Panc1 (cell line): ENCODE measurements at places on chromosomes 2 and 18. TPM values are rescaled to one million over a fixed set of nuclear protein-coding genes. Genes with fewer than 3 reads are reported as not detected.

DNA sequence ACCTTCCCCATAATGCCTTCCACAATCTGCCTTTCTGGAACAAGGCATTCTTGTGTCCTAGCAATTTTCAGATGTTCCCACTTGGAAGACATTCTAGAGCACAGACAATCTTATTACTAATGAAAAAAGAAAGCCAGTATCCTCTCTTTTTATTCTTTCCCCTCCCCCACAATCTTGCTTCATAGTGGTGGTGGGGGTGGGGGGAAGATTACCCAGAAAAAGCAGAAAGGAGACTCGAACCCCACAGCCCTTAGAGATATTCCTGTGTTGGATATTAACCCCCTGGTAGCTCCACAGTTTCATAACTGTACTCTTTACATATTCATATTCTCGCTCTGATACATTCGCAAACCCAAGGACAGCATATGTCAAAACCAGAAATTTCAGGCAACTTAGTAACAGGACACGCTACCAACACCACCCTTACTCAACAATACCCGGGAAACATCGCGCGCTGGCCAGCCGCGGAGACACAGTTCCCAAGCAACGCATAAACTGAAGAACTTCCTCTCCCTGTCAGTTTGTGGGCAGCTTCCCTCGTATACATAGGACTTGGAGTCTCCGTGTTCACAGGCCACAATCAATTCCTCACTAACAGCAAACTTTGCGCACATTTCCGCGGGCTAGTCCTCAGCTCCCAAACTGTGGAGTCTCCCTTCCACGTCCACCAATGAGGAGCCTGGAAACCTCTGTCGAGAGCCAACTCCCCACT, 793 bp downstream of the NR4A2 start:
- no peaks in the 10 kb centered on the region for H3K27me3 ChIP-seq
- DNase-seq = no peak
- H3K36me3 ChIP-seq = peaks cover 4% of the 10 kb centered on the region; the same call in 1 of the 2 replicates
- no peak overlapping the region for H3K27ac ChIP-seq

DNA sequence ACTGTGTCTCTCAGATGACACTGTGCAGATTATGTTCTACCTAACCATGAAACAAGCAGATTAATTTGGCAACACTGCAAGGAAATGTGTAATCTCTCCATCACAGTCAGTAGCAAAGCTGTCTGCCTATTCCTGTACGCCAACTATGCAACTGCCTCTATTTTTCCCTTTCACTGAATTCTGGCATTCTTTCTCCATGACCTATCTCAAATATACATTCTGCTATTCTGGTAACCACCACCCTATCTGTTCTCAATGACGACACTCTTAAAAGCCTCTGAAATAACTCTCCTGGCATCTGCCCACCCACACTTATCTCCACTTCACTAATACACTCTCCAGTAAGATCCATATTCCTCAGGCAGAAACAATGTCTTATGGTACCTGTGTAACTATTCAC, 78.7 kb downstream of the ABCA12 start:
- H3K36me3 ChIP-seq = no peaks in the 10 kb centered on the region
- no peaks in the 10 kb centered on the region for H3K27me3 ChIP-seq
- no peak overlapping the region for H3K27ac ChIP-seq
- no peak for DNase-seq

DNA sequence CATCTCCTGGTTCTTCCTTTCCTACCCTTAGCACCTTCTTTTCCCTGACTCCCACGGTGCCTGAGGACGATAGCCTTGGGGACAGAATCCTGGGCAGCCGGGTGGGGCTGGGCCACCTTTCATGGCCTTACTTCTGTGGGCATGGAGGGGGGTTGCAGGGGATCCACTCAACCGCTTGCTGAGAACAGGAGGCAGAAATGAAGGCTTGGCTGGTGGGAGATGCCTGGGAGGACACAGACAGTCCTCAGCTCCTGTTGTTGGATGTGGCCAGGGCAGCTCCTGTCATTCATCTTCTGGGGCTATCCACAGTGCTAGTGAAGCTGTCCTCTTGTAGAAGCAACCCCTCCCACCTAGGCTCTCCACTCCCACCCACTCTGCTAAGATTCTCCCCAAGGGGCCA, 95.5 kb upstream of the CELF4 start:
- no peaks in the 10 kb centered on the region for H3K4me1 ChIP-seq
- no peak overlapping the region for H3K27ac ChIP-seq
- no peaks in the 10 kb centered on the region for H3K36me3 ChIP-seq
- no peak for DNase-seq

DNA sequence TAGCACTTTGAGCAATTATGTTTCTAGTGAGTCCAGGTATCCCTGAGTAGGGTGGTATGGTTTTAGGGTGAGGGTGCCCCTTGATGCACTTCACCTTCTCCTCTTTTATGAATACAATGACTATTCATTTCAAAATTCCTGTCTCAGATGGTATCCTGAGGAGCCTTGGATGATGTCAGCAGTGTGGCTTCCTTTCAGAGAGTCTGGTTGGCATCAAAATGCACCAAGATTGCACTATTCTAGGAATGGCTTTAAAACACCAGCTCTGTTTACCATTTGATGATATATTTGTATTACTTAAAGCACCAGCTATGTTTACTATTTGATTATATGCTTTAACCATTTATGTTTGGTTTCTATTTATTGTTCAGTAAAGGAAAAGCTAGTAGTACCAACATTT, 141.0 kb downstream of the FMNL2 start:
- H3K4me3 ChIP-seq = no peak overlapping the region
- no peak overlapping the region for H3K27ac ChIP-seq
- H3K27me3 ChIP-seq = no peaks in the 10 kb centered on the region

The DSC1 gene
- not detected for total RNA-seq

GRCh38 chr2:128983094-128983493, 664.4 kb upstream of the HS6ST1 start:
- H3K4me1 ChIP-seq = no peaks in the 10 kb centered on the region
- H3K27ac ChIP-seq = no peak overlapping the region
- no peak for DNase-seq
- H3K27me3 ChIP-seq = no peaks in the 10 kb centered on the region
- H3K36me3 ChIP-seq = no peaks in the 10 kb centered on the region

DNA sequence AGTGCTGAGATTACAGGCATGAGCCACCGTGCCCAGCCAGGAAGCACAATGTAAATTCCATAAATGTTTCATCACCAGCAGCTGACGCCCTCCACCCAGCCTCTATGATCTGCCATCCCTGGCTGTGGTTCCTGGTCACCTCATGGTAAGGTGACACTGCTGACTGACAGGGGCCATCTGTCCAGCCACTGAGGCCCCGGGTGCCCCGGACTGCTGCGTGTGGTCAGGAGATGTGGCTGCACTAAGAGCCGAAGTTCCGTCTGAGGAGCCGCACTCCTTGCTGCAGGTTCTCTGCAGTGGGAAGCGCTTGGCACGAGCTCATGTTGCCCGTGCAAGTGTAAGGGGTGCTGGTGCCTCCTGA, 10.9 kb downstream of the NTSR2 start:
- no peaks in the 10 kb centered on the region for H3K36me3 ChIP-seq
- no peak overlapping the region for H3K4me3 ChIP-seq
- no peaks in the 10 kb centered on the region for H3K4me1 ChIP-seq
- no peaks in the 10 kb centered on the region; the same call in 1 of the 2 replicates for H3K27me3 ChIP-seq
- H3K27ac ChIP-seq = no peak overlapping the region
- DNase-seq = no peak

GRCh38 chr2:58569475-58570185, 328.5 kb upstream of the FANCL start:
- H3K4me1 ChIP-seq = no peaks in the 10 kb centered on the region; the same call in 1 of the 2 replicates
- H3K4me3 ChIP-seq = no peak overlapping the region
- DNase-seq = no peak
- no peaks in the 10 kb centered on the region for H3K36me3 ChIP-seq

GRCh38 chr2:96139181-96139758, 968 bp upstream of the ASTL start:
- no peak overlapping the region for H3K27ac ChIP-seq
- H3K4me1 ChIP-seq = no peaks in the 10 kb centered on the region

DNA sequence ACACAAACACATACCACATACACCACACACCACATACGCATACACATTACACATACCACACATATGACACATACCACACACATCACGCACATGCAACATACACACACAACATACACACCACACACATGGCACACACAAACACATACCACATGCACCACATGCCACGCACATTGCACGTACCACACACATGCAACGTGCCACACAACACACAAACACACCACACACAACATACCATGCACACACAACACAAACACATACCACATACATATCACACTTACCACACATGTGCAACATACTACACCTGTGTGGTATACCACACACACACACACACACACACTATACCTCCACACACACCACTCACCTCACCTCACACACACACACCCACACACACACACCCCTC, 15.0 kb downstream of the TMEM177 start:
- DNase-seq = no peak
- no peaks in the 10 kb centered on the region for H3K4me1 ChIP-seq
- H3K4me3 ChIP-seq = no peak overlapping the region
- H3K36me3 ChIP-seq = no peaks in the 10 kb centered on the region
- H3K27me3 ChIP-seq = no peaks in the 10 kb centered on the region

GRCh38 chr2:165582863-165583506, 113.5 kb downstream of the CSRNP3 start:
- DNase-seq = no peak
- no peaks in the 10 kb centered on the region for H3K27me3 ChIP-seq
- H3K27ac ChIP-seq = no peak overlapping the region
- no peaks in the 10 kb centered on the region for H3K4me1 ChIP-seq

- H3K4me3 ChIP-seq = no peak overlapping the region
- no peak for DNase-seq
- H3K36me3 ChIP-seq = no peaks in the 10 kb centered on the region
- no peaks in the 10 kb centered on the region for H3K27me3 ChIP-seq
- H3K4me1 ChIP-seq = no peaks in the 10 kb centered on the region
- H3K27ac ChIP-seq = no peak overlapping the region
Measured at GRCh38 chr2:229475778-229476177, 204.7 kb upstream of the PID1 start.

The BARD1 gene
- 22.2 TPM for total RNA-seq

GRCh38 chr2:190677255-190677654, 28.4 kb downstream of the NAB1 start:
- H3K27ac ChIP-seq = no peak overlapping the region
- H3K4me1 ChIP-seq = no peaks in the 10 kb centered on the region
- no peaks in the 10 kb centered on the region for H3K27me3 ChIP-seq
- DNase-seq = no peak
- H3K36me3 ChIP-seq = peaks cover 15% of the 10 kb centered on the region
- H3K4me3 ChIP-seq = no peak overlapping the region

The IL1R2 gene
- 0.15 TPM for total RNA-seq

The SPC25 gene
- total RNA-seq = 21.1 TPM
